Retina (tissue), 1 donor: ENCODE measurements at places on chromosomes 4 and X.
A peak's percentile ranks its signal among the peaks of the same experiment; 100 is the strongest.

GRCh38 chr4:26887143-26887542, 26.5 kb downstream of the STIM2 start:
- no peak for DNase-seq

- DNase-seq: no peak
Observed at GRCh38 chr4:96681218-96681617, 841.3 kb downstream of the PDHA2 start.

DNA sequence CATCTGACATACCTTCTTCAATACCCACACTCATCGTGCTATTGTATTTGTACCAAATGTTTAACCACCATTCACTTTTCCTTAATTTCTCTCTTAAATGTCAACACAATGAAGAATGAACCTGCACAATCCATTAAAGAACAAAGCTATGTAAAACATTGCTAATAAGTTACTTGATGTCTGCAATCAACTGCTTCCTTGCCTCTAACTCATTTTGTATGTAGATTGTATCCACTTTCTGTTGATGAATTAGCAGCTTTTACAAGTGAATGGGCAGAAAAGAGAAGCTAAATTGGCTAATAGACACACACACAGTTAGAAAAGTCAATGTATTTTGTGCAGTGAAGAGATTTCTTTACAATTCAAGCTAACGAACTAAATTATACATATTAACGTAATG, 212.5 kb upstream of the NDST3 start:
- no peak for DNase-seq

- DNase-seq: no peak
Observed at GRCh38 chr4:17866810-17867209, 56.0 kb downstream of the NCAPG start.

GRCh38 chr4:146959692-146960091, 14.0 kb upstream of the TTC29 start:
- no peak for DNase-seq

GRCh38 chr4:153564630-153565525, 98.7 kb downstream of the TMEM131L start:
- DNase-seq: peak; percentile 86

DNA sequence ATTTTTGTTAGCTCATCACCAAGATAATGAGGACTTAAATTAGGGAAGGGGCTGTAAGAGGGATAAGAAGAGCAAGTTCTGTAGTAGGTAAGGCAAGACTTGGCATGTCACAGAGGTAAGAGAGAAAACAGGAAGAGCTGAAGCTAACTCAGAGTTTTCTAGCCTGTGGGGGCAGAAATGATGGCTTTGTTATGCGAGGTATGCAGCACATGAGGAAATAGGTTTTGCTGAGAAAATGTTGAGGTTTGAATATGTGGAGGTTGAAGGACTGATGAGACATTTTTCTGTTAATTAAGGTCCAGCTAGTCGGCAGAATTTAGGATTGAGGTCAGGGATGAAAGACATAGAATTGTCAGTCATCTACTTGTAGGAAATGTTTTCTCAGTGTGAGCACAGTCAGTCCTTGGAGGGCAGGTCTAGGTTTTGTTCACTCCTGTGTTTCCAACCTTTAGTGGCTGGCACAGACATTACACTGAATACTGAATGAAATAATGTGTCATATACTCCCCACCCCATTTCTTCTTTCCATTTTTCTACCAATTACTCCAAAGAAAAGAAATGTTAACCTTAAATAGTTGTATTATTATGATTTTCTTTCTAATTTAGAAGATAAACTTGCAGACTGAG, 154.0 kb upstream of the AADAT start:
- no peak for DNase-seq

DNA sequence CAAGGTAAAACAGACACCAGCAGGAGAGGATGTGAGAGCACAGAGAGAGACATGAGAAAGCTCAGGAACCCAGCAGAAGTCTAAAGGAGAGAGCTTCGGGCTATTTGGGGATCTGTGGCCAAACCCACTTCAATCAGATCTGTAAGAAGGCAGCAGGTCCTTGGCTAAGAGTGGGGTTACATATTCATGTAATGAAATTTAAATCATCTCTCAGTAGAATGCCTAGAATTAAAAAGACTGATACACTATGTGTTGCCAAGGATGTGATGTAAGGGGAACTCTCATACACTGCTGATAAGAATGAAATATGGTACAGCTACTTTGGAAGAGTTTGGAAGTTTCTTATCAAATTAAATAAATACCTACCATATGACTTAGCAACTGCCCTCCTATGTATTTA, 35.8 kb downstream of the PDE5A start:
- no peak for DNase-seq

DNA sequence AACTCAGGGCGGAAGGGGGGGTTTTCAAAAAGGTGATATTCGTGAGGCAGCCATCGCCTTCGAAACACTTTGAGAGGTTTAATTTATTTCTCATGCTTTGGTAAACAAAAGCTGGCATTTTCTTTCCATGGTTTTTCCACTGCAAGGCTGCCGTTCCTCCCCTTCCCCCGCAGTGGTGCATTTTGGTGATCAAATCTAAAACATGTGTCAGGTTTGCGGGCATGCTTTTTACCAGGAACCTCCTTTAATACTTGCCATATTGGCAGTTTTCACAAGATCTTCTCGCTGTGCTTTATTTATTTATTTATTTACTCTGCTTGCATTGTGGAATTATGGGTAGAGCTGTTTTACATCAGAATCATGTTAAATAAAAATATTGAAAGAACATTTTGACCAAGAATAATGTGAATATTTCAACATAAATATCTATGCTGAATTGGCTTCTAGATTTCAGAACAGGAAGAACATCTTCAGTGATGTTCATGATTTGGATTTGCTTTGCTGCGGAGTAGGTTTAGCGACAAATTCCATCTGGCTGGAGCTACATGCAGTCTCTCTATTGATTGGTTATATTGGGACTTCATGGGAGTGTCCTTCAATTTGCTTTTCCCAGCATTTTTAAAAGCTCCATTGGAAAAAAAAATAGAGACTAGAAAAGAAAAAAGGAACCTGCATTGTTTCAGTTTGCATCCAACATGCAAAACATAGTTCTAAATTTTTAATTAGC, 54.4 kb downstream of the STOX2 start:
- DNase-seq: peak; percentile 61

DNA sequence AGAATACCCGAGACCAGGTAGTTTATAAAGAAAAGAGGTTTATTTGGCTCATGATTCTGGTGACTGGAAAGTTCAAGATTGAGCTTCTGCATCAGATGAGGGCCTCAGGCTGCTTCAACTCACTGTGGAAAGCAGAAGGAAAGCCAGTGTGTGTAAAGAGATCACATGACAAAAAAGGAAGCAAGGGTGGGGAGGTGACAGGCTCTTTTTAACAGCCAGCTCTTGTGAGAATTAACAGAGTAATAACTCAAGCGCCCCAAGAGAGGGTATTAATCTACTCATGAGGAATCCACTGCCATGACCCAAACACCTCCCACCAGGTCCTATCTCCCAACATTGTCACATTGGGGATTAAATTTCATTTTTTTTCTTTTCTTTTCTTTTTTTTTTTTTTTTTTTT, 6.3 kb upstream of the YIPF6 start:
- no peak for DNase-seq

- no peak for DNase-seq
Observed at GRCh38 chr4:113004655-113005054, 44.8 kb upstream of the ANK2 start.
